ENCODE measurements at places on chromosomes 5 and 9.
A peak's percentile ranks its signal among the peaks of the same experiment; 100 is the strongest.

DNA sequence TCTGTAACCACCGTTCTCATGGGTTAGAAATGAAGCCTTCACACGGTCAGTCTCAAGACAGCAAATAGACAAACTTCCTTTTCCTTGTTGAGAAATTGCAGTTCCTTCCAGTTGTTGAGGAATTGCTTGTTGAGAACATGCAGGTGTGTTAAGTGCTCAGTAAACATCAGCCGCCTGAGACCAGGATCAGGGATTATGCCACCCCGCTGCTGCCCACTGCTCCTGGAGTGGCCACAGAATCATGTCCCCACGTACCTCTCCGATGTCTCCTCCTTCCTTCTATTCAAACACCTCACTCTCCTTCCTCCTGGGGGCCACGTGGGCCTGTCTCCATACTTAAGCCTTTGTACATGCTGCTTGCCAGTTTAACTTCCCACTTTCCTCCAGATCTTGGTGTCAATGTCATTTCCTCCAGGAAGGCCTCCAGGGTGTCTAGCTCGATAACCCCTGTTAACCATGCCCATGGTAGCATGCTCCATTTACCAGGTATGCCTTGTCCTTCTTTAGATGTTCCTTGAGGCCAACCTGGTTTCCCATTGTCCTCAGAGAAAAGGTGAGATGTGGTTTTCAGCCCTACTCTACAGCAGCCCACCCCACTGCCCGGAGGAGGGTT lies 33.8 kb upstream of the RPL26L1 start:
- no peak for DNase-seq

DNA sequence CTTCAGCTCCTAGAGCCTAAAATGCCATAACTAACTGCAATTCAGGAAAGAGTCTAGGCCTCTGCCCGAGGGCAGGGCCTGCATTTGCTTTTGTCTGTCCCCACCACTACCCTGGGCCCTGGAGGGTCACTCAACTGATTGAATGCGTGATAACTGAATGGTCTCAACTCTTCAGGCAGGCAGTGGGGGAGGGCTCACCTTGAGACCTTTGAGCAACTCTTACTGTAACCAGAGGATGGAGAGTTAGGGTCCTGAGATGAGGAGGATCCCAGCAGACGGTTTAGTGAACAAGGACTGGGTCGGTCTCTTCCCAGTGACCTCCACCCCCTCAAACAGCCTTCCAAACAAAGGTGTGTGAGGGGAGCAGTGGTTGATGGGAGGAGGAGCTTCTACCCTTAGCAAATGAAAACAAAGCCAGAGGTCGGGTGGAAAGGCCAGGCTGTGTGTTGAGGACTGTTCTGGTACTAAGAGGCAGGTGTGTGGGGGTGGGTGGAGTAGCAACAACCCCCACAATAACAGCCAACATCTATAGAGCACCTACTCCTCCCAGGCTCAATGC lies 59.4 kb downstream of the CXXC5 start:
- DNase-seq: no peak

DNA sequence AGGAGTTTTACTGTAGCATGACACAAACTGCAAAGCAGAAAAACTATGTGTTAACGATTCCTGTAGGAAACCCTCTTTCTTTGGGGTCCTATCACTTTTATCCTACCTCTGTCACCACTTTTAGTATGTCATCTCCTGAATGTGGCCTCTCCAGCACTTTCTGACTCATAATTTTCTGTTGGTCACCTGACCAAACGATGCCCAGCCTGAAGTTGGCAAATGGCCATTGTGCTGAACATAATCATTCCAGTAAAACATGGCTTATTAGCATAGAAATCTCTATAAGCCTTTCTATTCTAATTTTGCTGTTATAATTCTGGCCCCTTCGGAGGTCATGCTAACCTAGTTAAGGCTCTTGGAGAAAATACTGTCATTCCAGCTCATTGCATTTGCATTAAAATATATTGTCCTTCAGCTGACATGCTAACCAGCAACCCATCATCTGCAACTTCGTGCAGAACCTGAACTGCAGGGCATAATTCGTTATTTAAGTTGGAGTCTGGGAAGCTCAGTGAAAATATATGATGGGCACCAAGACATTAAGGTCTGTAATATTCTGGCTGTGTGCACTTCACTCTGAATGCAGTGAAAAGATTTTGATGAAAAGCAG lies 140.3 kb downstream of the NMUR2 start:
- no peak for DNase-seq

GRCh38 chr5:1852324-1852947 lies 30.3 kb downstream of the IRX4 start:
- DNase-seq: no peak

- peak; percentile 14 for DNase-seq
Observed at GRCh38 chr9:110835404-110835803, 166.8 kb downstream of the MUSK start.

All from 8988T (cell line).